NCI-H510A treated with DMSO at 0.1 percent for 48 hours (cell line): ENCODE measurements at places on chromosomes 2 and 18.
A peak's percentile ranks its signal among the peaks of the same experiment; 100 is the strongest.

GRCh38 chr2:26991717-26992116, 21.3 kb downstream of the MAPRE3 start:
- no peak for DNase-seq

DNA sequence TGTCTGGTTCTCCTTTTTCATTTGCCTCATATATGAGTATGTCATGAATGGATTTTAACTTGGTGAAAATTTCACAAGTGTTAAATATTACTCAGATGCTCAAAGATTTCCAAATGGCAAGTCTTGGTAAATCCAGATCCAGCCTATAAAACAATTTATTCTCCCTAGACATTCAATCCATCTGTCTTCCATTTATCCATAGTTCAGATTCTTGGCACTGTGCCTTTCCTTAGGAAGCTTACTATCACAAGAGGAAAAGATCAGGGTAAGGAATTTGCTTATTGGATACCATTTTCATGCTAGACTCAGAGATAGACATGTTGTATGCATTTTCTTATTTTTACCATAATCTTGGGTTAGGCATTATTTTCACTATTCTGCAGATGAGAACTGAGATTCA, 72.5 kb upstream of the LRRTM1 start:
- DNase-seq, result no peak

DNA sequence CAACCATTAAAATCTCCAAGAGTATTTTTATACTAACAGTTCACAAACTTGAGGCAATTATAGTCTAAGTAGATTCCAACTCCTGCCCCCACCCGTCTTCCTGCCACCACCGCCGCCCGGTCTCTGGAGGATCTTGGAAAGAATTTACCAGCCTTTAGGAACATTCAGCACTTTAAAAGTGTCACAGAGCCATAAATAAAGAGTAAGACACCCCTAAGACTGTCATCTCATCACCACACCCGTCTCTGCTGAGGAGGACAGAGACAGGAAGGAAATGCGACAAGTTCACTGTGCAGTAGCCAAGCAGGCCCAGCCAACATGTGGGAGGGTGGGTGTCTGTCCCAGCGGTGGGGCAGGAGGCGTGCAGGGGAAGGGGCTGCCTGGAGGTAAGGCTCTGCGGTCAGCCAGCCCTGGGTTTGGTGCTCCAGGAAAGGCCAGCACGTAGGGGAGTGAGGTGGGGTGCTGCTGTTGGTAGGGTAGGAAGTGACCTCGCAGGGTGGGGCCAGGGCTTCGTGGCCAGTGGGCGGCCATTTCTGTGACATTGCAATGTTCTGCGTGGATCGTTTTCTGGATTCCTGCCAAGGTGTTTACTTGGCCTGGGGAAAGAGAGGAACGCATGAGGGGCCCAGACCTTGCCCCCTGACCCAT, 111.6 kb downstream of the FAM210A start:
- no peak for DNase-seq

GRCh38 chr2:27958711-27959378, 68.3 kb downstream of the BABAM2 start:
- no peak for DNase-seq

- DNase-seq, result no peak
Measured at GRCh38 chr2:36178384-36178783, 177.2 kb upstream of the CRIM1 start.

- DNase-seq, result no peak
Measured at GRCh38 chr2:108325756-108326155, 37.1 kb downstream of the SULT1C2 start.

DNA sequence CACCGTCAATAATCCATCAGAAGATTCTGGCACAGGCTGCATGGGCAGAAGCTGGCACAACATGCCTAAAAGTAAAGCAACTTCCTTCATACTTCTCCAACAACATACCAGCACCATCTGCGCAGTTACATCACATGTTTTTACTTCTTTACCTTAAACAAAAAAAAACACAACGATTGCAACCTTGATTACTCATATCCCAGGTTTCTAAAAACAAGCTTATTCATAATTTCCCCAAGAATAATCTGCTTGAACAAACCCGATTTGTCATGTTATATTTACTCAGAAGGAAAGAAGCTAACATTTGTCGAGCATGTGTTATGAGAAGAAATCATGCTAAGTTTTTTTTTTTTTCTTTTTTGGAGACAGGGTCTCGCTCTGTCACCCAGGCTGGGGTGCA, 54.7 kb downstream of the THADA start:
- no peak for DNase-seq

DNA sequence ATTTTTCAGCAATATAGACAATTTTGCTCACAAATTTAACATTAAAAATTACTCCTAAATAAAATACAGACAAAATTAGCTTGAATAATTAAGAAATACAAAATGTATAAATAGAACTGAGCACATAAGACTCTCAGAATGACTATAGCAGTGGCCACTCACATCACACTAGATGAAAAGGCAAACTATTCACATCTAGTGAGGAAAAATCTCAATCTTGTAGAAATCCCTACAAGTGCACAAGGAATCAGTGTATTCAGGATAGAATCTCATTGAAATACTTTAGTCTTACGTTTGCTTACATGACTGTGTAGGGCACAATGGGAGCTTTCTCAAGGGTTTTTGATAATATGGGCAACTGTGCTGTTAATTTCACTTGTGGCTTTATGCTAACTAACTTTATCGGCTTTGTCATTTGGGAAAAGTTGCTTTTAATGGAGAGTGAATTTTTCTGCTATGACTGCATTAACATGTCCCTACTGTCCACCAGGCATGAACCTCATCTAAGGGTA, 678.9 kb upstream of the LRRTM4 start:
- no peak for DNase-seq

- DNase-seq, result no peak
Measured at GRCh38 chr2:146295080-146295670, 1549.7 kb upstream of the ACVR2A start.

DNA sequence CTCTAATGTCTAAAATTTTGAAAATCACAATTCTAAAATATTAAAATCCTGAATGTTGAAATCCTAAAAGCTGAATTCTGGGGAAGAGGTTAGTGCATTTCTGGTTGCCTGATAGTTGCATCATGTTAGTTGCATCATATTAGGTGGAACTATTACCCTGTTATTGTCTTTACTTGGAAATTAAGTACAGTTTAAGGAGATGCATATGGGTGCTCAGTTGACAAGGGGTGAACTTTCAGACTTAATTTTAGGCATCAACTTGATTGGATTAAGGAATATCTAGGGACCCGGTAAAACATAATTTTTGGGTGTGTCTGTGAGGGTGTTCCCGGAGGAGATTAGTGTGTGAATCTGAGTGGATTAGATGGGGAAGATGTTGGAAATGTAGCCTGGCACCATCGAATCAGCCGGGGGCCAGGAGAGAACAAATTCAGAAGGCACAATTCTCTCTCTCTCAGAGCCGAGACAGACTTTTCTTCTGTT, 409.8 kb downstream of the PLCL1 start:
- DNase-seq, result no peak

DNA sequence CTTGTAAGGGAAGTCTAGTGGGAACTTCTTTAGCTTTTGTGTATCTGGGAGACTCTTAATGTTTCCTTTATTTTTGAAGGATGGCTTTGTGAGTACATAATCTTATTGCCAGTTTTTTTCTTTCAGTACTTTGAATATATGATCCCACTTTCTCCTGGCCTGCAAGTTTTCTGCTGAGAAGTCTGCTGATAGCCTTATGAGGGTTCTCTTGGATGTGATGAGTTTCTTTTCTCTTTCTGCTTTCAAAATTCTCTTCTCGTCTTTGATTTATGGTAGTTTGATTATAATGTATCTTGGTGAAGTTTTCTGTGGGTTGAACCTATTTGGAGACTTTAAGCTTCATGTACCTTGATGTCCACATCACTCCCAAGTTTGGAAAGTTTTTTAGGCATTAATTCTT, 28.1 kb downstream of the COLEC11 start:
- DNase-seq, result no peak

DNA sequence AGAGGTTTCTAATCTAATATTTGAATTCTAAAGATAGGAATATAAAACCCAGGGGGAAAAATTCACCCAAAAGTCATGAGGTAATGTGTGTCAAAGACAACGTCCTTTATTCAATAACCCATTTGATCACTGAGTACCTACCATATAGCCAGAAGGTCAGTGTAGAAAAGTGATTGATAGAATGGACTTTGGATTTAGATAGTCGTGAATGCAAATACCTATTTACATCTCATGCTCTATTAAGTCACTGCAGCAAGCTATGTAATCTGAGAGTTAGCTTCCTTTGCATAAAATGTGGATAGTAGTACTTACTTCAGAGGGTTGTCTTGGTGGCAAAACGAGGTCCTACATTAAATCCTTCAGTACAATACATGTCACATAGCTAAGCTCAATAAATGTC, 27.8 kb upstream of the TRIB2 start:
- no peak for DNase-seq

- no peak for DNase-seq
Measured at GRCh38 chr2:163205589-163206254, 367.2 kb upstream of the KCNH7 start.

GRCh38 chr2:156399224-156399949, 36.8 kb upstream of the GPD2 start:
- DNase-seq, result peak; percentile 35

- no peak for DNase-seq
Measured at GRCh38 chr18:79848579-79849327, 51.0 kb downstream of the KCNG2 start.

- no peak for DNase-seq
Measured at GRCh38 chr2:46236006-46236875, 61.0 kb upstream of the EPAS1 start.

- DNase-seq, result no peak
Measured at GRCh38 chr2:48080534-48081316, 174.4 kb upstream of the FBXO11 start.

- DNase-seq, result no peak
Measured at GRCh38 chr2:46519265-46519664, 39.9 kb downstream of the TMEM247 start.

GRCh38 chr2:178949584-178949983, 100.4 kb downstream of the CCDC141 start:
- DNase-seq, result no peak

GRCh38 chr18:7459851-7460770, 107.0 kb upstream of the PTPRM start:
- no peak for DNase-seq

DNA sequence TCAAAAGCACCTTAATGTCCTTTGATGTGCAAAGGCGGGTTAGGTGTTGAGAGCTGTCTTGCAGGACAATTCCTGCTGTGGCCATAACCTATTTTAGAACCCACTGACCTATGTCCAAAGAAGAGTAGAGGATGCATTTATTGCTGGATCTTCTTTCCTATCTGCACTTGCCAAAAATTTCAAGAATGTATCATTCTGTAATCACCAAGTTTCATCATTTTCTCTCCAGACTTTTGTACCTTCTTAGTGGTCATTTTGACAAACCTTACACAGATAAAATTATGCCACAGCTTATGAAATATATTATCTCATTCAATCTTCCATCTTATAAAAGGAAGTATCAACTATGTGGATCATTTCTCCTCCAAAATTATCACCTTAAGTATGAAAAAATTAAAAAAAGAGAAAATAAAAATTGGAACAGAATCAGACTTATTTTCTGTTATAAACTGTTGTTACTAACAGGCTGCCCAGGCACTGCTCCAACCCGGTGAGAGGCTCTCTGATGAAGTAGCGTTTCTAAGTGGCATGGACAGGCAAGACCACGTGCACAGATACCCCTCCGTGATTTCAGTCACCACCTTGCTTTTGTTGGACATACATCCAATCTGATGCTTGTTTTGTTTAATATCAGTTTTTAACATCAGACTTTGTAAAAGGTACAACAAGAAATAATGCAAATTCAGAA, 559.9 kb upstream of the ID2 start:
- DNase-seq, result no peak

DNA sequence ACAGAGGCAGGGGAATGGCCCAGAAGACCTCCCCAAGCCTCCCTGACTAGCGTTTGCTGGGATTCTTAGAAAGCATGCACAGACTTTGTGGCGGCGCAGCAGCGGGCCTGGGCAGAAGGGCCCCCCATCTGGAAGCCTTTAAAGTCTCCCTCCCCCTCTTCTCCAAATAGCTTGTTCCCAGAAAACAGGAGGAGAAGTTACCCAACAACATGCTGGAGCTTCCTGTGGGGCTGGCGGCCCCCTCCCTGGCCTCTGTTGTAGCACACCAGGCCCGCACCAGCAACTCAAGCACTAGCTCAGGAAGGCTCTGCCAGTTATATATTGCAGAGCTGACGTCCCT, 334.8 kb downstream of the DYSF start:
- no peak for DNase-seq

DNA sequence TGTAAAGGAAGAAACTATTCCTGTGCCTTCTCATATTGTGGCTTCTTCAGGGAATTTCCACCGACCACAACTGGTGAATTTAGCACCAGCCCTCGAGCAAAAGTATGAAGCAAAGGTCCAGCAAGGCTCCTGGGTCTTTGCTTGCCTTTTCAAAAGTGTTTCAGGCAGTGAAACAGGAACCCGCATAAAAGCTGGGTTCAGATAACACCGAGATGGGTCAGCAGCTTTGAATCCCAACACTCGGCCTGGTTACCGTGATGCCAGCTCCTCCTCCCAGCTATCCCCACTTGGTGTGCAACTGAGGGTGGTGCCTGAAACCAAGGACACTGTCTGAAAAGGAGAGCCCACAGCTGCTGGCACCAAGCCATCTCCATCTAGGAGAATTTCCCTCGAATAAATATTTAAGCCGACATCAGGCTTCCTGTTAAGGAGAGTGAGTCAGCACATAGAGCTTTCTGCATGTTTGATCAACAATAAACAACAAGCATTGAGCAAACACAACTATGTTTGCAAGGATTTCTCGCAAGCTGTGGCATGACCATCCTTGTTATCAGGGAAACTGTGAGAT, 69.5 kb downstream of the ANTXR1 start:
- peak; percentile 71 for DNase-seq

DNA sequence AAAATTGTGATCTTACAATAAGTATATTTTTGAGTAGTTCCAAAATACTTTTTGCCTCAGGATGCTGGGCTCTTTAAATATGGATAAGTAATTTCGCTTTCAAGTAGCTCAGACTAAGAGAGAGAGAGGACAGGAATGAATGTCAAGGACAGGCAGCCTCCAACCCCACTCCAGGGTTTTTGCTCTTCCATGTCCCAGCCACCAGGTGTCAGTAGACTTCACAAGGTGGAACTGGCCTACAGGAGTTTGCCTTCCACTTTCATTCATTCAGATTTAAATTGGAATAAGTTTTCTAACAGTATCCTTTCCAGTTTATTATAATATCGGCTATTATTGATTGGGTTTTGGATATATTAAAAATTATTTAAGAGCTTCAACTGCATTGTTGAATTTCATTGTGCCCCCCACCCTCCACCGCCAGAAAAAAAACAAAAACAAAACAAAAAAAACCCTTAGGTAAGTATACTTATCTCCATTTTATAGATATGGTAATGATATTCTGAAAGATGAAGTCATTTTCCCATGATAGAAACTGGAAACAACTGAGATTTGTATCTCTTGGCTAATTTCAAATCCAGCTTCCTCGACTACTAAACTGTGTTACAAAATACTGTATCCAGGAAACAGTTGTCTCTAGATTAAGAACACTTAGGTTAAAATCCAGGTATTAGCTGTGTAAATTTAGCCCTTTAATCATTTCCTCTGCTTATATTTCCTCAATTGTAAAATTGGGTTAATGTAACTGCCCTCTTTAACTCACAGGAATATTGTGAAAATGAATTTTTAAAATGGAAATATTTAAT, 793.1 kb downstream of the ERBB4 start:
- peak; percentile 72 for DNase-seq
